ENCODE measurements at places on chromosomes 6 and 20.

DNA sequence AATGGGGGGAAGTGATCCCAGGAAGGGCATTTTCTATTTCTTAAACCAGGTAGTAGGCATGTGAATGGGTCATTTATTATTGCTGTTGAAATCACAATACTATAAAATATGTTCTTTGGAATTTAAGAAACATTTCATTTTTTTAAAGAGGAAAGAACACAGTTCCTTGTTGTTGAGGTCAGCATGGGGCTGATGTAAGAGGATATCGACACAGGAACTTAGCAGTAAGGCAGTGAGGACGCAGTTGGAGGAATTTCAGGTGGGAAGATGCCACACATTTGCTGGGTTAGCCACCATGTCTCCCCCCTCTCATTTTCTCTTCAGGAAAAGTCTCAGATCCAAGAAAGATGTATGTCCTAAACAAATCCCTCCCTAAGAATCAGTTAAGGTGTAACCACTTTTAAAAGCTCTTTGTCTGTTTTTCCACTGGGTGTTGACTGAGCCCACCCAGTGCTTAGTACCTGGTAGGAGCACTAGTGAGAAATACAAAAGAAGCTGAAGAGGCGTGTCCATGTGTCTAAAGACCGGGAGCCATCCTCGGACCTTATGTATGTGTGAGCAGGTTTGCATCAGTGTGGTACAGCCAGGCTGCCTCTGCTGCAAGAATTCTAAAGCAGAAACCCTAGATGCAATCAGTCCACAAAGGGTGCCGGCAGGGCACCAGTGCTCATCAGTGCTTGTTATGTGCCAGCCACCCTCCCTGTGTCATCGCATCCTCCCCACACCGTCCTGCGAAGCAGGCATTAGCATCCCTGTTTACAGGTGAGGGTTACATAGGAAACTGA is 98.9 kb downstream of the TCP11 start:
- DNase-seq, result no peak

GRCh38 chr20:49668181-49668877 is 45.3 kb downstream of the B4GALT5 start:
- no peak for DNase-seq

DNA sequence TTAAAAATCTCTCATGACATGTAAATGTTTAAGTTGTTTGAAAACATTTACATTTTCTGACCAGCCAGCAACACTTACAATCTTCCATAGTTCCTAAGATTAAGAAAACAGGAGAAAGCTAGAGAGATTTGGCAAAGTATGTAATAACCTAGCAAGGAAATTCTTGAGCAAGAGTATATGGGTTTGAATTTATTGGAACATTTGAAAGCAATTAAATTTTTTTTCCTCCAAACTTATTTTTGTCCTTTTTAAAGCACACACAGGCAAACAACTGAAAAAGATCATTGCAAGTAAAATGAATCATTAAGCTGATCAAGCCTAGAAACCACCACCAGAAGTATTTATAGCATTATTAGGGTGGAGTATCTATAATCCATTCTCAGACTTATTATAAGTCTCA is 20.1 kb upstream of the ZNF217 start:
- no peak for DNase-seq

DNA sequence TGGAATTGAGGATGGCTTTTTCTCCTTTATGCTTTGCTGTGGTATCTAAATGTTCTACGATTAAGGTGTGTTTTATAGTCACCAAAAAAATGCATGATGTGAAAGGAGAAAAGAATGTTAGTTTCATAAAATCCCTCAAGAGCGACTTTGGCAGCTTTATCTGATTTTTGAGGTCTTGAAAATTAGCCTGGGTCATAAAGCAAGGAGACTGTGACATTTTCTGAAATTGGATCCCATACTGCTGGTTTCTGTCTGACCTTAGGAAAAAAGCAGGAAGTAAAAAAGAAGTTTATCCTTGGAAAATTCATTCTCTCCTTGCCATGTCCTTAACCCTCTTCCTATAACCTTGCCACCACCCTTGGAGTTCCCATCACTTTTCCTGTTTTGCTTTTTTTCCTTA is 525.3 kb downstream of the CD83 start:
- DNase-seq, result no peak
